ENCODE measurements at places on chromosomes 16 and 17.
A peak's percentile ranks its signal among the peaks of the same experiment; 100 is the strongest.

- no peak for DNase-seq
Measured at GRCh38 chr17:36993227-36993626, 44.5 kb downstream of the AATF start.

- peak; percentile 95 for DNase-seq
Measured at GRCh38 chr16:88790312-88791211, 5.5 kb upstream of the PIEZO1 start.

DNA sequence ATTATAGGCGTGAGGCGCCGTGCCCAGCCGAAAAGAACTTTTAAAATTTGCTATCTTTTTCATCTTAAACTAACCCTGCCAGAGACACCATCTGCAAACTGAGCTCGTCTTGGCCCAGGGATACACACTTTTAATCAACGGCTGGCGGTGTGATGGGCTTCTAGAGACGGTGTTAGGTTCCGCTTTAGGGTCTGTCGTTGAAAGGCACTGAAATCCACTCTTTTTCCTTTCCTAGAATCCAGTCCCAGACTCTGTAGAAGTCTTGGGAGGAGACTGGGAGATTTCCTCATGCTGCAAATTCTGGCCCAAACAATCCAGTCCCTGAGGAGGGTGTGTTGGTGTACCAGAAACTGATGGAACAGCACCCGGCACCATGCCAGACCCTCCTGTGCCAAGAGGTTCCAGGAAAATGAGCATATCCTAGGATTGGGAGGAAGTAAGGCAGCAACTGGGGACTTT lies 52.0 kb upstream of the TEX2 start:
- no peak for DNase-seq

- no peak for DNase-seq
Measured at GRCh38 chr16:2415085-2415484, 14.2 kb upstream of the CCNF start.

DNA sequence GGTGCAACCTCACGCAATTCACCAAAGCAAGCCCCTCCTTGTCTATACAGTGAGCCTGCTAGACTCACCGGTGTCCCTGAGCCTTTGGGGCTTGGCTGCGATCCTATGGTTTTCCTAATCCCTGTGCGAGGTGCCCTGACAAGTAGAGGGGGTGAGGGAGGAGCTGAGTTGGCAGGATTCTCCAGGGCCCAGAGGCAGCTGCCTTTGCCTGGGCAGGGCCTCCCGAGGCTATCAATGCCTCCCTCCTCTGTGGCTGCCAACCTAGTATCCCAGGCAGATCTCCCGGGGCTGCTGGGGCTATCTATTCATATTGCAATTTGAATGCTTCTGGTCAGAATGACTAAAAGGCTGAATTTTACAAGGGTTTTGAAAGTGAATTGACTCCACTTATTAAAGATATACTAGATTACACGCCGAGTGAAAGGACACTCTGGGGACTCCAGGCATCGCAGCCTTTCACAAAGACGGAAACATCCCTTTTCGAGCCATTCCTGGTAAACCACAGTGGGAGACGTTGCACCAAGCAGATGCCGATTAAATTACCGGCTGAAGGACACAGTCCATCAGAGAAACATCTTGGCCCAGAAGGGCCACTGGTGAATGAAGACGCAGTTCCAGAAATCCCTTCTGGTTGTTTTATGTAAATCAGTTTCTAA lies 11.3 kb upstream of the PITPNM3 start:
- no peak for DNase-seq

GRCh38 chr17:61322325-61323002 lies 77.2 kb upstream of the TBX2 start:
- DNase-seq: no peak

DNA sequence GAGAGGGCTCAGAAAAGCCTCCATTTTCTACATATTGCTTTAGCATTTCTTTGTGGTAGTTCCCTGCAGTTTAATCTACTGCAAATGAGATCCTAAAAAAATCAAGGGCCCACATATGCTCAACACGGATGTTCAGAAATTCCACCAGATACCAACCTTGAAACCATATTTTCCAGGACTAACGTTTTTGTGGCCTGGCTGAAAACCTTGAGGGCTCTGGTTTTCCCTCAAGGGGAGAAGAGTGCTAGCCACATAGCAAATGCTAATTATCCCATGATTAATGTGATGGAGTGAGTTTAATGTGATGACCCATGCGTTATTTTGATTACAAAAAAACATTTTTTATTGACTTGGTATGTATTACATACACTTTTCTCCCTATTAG lies 68.9 kb downstream of the SNX11 start:
- DNase-seq: no peak

DNA sequence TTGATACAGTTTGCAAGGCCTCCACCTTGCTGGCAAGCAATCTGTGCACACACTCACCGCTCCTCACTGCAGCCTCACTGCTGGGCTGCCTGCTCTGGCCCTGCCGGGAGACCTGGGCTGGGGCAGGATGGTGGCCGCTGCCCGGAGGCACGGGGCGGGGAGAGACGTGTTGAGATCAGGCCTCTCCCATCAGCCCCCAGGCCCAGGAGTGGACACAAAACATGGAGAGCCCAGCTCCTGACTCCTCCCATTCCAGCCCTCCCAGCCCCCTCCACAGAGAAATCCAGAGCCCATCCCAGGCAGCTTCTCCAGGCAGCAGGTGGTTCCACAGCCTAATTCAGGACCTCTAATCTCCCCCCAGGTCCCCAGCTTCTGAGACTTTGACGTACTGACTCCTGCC lies 23.1 kb upstream of the RPL38 start:
- DNase-seq: no peak

DNA sequence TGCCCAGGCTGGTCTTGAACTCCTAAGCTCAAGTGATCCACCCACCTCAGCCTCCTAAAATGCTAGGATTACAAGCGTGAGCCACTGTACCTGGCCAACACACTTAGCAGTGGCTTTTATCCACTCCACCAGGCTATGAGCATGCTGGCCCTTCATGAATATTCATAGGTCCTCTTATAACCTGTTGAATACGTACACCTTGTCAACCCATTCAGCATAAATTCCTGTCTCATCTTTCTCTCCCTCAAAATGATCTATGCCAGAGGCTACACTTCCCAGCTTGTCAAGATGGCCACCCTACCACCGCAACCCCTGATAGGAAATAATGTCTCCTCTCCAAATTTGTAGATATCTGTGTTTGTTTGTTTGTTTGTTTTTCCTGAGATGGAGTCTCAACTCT lies 11.0 kb upstream of the ZG16 start:
- no peak for DNase-seq

GRCh38 chr16:4625560-4626159 lies 1.0 kb downstream of the MGRN1 start:
- no peak for DNase-seq

GRCh38 chr17:58278661-58279015 lies 2.1 kb downstream of the MPO start:
- no peak for DNase-seq

- no peak for DNase-seq
Measured at GRCh38 chr17:42521666-42522262, 14.3 kb upstream of the NAGLU start.

- DNase-seq: no peak
Measured at GRCh38 chr17:2241823-2242222, 61.8 kb downstream of the SMG6 start.

GRCh38 chr16:82311528-82311927 lies 141.5 kb upstream of the MPHOSPH6 start:
- DNase-seq: no peak

DNA sequence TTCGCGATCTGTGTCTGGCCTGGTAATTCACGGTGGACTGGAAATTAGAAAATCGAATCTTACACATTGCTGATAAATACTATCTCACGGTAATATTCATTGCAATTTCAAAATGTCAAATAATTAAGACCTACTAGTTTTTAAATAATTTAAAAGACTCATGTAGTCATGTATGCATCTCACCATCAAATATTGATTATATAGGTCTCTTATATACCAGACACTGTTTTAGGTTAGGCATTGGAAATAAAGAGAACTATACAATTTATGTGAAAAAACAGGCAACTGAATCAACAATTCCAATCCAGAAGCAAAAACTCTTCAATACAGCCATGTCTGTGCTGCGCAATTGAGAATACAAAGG lies 7.5 kb upstream of the PIRT start:
- no peak for DNase-seq

DNA sequence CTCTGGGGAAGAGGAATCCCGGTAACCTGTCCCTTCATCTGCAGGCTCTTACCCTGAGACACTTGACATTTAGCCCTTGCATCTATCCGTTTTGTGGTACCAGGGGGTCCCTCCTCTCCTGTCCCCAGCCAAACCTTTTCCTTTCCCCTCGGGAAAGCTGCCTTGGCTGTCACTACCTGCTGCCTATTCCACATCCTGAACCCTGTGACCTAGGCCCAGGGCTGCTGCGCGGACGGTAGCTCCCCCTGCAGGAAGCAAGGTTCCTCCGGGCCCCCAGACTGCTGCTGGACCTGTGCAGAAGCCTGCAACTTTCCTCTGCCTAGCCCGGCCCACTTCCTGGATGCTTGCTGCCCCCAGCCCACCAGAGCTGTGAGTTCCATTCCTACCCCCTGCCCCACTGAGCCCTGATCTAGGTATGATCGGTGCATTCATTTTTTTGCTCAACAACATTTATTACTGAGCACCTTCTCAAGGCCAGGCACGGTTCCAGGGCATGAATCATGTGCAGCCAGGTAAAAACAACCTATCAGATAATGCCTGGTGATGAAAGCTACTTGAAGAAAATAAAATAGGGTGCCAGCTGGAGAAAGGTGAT lies 10.5 kb upstream of the ALDOA start:
- DNase-seq: peak; percentile 77

GRCh38 chr17:68892658-68893057 lies 62.5 kb downstream of the ABCA8 start:
- DNase-seq: no peak

DNA sequence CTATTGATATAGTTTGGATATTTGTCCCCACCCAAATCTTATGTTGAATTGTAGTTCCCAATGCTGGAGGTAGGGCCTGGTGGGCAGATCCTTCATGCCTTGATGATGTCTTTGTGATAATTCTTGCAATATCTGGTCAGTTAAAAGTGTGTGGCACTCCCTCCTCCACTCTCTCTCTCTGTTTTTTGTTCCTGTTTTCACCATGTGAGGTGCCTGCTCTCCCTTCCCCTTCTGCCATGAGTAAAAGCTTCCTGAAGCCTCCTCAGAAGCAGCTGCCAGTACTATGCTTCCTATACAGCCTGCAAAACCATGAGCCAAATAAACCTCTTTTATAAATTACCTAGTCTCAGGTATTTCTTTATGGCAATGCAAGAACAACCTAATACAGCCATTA lies 47.3 kb downstream of the TOM1L2 start:
- DNase-seq: peak; percentile 51

DNA sequence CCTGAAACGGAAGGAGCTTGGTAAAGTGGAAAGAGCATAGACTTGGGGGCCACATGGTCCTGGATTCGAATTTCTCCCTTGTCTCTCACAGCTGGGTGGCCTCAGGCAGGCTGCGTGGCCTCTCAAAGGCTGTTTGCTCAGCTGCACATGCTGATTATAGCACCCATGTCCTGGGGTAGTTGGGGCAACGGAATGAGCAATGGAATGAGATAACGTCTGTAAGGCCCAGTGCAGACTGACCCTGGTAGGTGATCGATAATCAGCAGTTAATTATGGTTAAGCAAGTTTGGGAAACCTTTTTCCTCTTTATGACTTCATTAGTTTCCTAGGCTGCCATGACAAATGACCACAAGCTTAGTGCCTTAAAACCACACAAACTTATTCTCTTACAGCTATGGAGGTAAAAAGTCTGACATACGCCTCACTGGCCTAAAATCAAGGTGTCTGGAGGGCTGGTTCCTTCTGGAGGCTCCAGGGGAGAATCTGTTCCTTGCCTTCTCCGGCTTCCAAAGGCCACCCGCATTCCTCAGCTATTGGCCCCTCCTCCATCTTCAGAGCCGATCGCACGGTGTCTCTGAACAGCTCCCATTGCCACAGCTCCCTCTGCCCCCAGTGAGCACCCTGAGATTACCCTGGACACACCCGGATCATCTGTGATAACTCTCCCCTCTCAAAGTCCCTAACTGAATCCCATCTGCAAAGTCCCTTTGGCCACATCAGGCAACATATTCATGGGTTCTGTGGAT lies 294.9 kb upstream of the FOXF1 start:
- DNase-seq: no peak

DNA sequence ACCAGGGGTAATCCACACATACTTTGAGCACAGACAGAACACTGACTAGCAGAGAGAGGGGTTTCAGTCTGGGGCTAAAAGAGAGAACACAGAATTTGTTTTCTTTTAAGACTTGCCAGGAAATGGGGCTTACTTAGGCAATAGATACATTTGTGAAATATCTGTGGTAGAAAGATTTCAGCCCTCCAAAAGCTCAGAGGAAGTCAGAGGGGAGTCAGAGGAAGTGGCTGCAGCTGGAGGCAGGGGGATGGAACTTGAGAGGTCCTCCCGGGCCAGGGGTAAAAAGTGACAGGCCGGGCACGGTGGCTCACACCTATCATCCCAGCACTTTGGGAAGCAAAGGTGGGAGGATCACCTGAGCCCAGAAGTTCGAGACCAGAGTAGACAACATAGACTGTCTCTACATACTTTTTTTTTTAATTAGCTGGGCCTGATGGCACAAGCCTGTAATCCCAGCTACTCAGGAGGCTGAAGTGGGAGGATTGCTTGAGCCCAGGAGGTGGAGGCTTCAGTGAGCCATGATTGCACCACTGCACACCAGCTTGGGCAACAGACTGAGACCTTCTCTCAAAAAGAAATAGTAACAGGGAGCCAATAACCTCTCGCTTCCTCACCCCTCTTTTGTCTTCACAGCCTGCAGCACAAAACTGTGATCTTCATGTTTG lies 49.9 kb downstream of the NLRC5 start:
- DNase-seq: peak; percentile 87

DNA sequence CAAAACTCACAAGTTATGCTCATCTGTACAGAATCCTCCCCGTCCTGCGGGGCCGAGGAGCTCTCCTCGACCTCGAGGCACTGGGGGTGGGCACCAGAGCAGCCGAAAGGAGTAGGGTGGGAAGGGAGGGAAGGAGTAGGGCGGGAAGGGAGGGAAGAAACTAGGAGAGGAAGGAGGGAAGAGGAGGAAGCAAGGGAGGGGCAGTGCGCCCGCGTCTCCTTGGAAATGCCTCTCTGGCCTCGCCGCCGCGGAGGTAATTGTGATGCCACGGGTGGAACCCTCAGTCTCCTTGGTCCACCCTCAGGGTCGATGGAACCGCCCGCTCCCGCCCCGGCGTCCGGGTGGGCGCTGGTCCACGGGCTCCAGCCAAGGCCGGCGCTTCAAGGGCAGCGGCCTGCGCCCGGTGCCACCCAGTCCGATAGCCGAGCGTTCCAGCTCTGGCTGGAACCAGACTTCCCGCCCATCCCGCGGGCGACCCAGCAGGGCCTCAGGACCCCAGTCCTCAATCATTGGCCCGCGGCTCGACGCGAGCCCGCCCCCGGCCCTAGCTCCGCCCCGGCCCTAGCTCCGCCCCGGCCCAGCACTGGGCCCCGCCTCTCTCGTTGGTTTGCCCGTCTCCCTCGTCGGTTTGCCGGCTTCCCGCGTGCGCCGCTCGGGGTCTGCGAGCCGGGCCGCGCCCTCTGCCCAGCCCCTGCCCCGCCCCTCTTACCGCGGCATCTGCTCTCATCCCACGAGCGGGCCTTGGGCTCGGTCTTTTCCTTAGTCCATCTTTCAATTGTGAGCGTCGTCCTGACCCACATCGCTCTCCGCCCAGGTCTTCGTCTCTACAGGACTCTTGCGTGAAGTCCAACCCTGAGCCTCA lies 596 bp downstream of the PROCA1 start:
- peak; percentile 95 for DNase-seq
